ENCODE measurements at places on chromosomes 12 and 14.
A peak's percentile ranks its signal among the peaks of the same experiment; 100 is the strongest.

DNA sequence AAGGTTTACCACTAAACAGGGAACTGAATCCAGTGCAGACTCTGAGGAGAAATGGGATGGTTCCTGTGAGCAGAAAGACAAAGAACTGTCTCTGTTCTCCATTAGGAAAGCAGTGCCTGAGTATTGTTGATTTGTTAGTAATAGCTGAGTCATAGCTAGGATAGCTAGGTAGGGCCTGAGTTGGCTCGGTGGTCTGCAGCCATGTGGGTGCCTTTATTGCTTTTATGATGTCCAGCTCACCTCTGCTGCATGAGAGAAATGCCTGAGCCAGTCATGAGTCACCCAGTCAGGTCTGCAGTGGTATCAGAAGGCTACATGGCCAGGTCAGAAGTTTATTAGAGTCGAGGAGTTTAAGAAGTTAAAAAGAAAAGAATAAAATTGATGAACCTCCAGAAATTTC, 24.2 kb downstream of the TRHDE start:
- DNase-seq, result peak; percentile 95

DNA sequence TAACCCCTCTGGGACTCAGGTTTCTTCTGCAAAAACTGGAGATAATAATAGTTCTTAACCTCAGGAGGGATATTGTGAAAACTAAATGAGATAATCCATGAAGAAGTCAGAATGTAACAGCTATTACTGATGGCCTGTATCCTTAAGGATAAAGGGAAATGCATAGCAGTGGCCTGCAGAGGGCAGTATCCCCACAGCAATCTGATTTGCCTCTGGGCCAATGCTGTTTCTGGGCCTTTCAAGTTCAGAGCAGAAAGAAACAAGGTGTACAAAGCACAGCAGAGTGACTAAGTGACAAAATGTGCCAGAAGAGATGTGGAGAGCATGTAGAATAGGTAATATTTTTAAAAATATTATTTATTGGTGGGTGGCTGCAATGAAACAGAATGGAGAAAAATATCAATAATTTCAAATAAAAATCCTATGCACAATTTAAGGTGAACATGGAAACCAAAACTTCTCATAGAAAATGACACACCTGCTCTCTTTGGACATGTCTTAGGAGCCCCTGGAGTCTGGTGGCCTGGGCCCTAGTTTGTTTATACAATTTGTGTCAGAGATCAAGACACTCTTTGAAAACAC, 90.3 kb downstream of the C12orf75 start:
- peak; percentile 47 for DNase-seq

DNA sequence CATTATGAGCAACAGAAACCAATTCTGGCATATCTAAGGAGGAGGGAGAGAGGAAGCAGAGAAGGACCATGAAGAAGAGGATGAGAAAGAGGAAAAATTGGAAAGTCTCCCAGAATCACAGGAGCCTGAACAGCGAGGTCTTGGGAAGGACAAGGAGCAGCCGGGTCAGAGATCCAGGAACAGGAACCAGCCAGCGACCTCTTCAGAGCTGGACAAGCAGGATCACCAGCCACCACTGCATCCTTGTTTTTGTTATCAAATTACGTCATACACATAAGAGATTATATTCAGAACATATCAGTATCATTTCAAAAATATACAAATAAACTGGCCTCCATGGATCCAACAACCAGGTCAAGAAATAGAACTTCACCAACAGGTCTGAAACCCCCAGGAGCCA, 22.1 kb upstream of the BDKRB2 start:
- DNase-seq, result no peak

GRCh38 chr12:18981732-18982131, 147.8 kb upstream of the PLEKHA5 start:
- no peak for DNase-seq

DNA sequence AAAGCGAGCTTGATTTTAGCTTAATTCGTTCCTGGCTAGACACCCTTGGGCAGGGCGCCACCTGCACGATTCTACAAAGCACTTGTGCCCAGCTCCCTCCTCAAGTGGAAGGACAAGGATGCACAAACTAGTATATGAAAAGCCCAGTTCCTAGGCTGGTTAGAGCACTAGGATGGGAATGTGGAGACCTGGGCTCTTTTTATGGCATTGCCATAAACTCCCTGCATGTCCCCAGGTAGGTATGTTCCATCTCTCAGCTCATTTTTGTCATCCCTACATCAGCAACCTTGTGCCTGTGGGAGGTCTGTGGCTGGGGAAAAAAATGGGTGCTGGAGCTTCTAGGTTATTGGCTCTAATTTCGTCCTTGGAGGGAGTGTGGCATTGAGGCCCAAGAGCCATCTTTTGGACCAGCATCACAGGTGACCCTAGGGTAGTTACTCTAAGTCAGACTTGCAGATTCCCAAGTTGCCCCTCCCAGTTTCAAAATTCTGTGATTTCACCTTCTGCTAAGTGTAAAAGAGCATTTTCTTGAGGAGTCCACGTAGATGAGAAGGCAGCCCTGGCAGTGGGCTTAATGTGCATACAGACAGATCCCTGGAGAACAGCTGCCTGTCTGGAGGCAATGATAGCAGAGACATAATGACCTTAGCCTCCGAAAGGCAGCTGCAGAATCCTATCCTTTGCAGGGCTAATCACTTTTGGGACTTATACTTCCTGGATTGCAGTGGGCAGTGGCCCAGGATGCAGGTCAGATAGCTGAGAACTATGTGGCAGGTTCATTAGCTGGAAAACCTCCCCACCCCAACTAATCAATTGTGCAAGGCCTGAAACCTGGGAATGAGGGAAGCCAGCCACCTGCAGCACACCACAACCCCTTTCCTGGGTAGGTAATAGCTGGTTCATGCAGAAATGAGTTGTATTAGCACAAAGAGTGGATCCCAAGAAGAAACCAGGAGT, 47.6 kb upstream of the BDKRB2 start:
- DNase-seq, result no peak

DNA sequence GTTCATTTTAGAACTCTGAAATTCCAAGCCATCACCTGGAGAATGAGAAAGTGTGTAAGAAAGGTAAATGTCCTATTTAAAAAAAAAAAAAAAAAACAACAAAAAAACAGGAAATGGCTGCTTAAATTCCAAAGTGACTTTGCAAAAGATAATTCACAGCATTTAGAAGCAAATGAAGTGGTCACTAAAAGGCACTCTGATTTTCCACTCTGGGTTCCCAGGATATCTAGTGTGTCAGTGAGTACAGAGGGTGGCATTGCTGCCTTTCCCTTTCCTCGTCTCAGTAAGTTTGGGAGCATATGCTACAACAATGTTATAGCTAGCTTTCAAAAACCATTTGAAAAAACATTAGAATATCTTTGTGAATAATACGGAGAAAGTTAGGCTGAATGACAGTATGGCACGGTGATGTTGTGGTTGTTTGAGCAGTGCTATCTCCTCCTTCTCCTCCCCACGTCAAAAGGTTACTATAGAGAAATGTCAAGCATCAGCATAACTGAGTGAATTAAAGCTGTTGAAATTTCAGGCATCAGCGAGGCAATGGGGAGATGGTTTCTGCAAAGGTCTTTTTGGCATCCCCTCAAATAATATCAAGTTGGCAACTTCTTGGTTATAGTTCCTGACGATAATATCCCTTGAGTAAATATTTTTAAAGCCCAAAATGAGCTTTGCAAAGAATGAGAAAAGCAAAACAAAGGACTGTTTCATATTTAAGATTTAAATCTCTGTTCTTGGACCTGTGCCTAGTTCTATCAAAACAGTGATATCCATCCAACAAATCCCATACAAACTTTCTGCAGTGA, 164.5 kb upstream of the E2F7 start:
- no peak for DNase-seq

- DNase-seq, result no peak
These were observed 15.0 kb downstream of the COQ5 start for GRCh38 chr12:120514002-120514401.

DNA sequence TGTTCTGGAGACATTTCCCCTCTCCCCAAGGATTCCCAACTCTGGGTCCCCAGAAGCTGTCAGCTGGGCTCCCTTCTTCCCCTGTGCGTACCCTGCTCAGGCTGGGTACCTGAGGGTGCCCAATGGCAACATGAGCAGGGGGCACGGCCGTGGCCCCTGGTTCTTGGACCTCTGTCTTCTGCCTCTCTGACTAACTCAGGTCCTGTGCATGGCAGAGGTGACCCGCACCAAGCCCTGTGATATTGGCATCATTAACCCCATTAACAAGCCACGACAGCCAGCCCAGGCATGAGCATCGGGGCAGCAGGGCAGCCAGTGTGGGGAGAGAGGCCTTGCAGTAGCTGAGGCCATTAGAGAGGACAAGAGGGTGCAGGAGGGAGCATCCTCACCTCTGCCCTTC, 28.4 kb downstream of the RTL1 start:
- no peak for DNase-seq

DNA sequence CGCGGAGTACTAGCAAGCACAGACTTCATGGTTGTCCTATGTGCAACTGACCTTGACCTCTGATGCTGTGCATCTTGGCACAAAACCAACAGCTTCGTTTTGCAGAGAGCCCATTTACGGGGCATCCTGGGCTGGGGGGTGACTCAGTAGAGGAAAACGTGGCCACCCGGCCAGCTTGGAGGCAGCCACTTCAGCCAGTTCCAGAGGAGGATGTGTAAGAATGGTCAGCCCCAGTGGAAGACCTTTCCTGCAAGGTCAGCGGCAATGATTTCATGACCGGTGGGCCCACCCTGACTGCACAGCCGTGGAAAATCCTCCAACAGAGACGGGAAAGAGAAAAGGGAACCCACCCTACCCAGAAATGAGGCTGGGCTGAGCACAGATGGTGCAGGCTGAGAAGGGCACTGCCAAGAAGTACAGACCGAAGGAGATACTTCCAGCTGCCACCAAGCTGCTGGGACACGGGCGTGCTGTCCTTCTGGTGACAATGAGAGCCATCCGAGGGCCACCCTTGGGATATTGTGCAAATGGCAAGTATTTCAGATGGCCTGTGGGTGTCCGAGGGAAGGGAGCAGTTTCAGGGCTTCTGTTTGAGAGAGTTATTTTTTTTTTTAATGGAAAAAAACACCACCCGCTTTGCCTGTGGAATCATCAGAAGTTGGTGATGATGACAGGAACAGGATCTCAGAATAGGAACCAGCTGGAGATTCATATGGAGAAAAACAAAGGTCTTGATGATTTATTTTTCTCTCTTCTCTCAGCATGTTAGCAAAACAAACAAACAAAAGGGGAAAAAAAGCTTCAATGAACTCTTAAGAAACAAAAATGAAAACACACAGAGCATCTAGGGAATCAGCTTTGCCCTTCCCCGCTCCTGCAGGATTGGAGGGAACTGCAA, 120.2 kb upstream of the RFLNA start:
- peak; percentile 88 for DNase-seq

GRCh38 chr14:56194042-56194441, 75.8 kb downstream of the PELI2 start:
- no peak for DNase-seq

DNA sequence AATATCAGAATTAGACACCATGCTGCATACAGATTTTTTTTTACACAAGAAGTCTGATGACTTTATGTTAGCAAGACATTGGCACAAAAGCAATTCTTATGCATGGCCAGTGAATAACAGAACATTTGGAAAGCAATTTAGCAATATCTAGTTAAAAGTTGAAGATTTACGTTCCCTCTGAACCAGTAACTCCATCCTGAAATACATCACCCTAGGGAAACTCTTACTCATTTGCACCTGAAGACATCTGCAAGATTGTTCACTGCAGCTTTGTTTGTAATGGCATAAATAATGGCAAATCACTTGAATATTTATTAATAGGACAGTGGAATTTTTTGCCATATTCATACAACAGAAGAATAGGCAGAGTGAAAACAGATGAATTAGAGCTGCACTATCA, 670.0 kb upstream of the NOVA1 start:
- DNase-seq, result no peak

DNA sequence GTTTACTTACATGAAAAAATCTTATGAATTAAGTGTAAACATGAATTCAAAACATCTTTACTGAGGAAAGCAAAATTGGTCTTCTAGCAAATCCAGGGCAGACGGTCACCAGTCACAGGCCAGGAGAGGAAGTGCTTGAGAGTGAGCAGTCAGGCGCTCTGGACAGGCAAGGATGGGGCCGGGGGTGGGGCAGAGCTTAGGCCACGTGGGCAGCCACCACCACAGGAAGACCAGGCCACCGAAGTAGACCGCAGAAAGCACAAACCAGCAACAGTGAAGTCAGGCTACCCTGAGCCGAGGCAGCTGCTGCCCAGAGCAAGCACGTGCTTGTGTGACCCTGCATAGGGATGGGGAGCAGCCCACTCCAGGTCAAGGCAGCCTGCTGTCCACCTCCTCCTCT, 33.5 kb downstream of the SLC6A12 start:
- peak; percentile 86 for DNase-seq

- DNase-seq, result no peak
These were observed 1218.1 kb downstream of the GALC start for GRCh38 chr14:86774916-86775315.

- DNase-seq, result no peak
These were observed 154.9 kb downstream of the PELI2 start for GRCh38 chr14:56273155-56273554.

- no peak for DNase-seq
These were observed 27.7 kb downstream of the KRT18 start for GRCh38 chr12:52976574-52977071.

DNA sequence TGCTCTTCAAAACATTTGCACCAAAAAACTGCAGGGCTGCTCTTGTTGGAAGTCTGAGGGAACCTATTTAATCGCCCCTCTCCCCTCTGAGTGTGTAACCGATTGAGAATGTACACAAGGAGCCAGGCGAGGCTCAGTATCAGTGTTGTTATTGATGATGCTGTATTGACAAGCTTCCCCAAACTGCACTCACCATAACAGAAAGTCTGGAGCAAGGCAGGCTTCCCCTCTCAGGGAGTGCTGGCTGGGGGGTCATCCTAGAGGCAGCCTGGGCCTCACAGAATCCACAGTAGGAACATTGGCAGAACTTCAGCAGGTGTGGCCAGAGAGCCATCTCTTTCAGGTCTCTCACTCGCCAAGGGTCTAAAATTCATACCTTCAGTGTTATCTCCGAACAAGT, 58.1 kb upstream of the TUNAR start:
- DNase-seq, result no peak

DNA sequence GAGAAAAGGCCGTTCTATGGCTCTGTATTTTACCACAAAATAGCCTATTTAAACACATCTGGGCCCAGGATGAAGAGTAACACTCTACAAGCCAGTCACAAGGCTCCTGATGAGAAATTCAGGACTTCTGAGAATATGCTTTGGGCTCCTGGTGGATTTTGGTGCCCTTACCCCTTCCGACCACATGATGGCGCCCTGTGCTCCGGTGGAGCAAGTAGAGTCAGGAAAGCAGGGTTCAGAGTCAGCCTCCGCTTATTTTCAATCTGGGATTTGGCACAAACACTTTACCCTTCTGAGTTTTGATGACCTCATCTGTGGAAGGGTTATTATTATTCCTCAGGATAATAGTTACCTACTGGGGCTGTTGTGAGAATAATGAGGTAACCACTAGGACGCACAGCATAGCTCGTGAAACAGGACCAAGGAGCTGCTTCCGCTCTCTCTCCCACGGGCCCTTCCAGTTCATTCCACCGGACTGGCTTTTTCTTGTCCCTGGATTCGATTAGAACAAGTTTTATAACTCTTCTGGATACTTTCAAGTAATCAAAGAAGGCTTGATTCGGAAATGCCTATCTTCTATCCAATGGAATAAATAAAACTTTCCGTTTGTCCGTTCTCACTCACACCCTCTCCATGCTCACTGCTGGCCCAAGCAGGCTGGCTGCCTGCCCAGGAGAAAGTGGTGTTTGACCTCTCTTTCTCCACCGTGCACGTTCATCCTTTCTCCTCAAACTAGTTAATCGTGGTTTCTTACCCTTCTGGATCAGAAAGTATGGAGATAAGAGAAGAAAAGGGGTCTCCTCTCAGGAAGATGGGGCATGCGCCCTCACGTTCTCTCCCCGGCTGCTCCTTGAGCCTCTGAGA, 104.6 kb downstream of the GALC start:
- no peak for DNase-seq
